Activated CD4-positive, alpha-beta T cell treated with anti-CD3 and anti-CD28 coated beads, Interleukin-2, amount 50 U/mL, for 1 hour (primary cell): ENCODE measurements at places on chromosomes 3 and 15.

DNA sequence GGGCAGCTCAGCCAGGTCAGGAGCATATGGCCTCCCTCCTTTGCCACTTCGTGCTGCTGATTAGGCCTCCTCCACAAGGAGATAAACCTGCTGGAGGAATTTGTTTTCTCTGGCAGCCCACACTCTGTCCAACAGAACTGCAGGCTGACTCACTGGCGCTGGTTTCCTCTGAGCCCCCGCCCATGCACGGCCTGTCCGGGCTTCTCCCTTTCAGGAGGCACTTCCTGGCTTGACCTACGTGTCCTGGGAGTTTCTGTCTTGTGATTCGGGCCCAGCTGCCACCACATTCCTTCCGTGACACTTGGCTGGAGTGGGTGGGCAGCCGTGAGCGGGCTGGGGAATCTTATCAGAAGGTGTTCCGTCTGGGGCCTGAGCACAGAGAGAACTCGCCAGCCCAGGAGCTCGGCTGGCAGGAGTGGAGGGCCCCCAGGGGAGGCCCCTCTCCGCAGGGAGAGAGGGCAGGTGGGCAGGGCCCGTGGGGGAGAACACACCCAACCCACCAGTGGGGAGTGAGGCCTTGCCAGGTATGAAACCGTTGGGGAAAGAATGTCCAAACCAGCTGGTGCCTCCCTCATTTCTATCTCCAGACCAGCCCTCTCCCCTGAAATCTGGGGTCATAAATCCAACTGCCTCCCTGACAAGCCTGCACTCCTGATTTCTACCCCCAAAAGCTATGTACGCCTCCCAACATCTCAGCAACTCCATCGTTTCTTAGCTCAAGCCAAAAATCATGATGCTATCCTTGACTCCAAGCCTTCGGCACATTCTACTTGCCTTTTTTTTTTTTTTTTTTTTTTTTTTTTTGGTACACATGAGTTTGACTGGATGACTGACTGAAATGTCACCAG lies 110.6 kb upstream of the MEF2A start:
- DNase-seq: no peak

DNA sequence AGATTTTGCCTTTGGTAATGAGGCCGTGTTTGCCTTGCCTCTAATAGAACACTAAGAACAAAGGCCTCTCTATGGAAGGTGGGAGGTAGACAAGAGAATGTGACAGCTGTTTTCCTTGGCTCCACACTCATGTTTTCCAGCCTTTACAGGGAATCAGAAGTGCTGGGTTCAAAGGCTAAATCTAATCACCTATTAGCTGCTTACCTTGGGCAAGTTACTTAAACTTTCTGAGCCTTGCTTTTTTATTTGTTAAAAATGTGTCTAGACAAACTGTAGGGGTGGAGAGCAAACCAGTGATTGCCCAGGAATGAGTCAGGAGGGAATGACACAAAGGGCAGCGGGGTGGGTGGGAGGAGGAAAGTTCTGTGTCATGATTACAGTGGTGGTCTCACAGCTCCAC lies 179.0 kb downstream of the P3H2 start:
- DNase-seq: no peak

DNA sequence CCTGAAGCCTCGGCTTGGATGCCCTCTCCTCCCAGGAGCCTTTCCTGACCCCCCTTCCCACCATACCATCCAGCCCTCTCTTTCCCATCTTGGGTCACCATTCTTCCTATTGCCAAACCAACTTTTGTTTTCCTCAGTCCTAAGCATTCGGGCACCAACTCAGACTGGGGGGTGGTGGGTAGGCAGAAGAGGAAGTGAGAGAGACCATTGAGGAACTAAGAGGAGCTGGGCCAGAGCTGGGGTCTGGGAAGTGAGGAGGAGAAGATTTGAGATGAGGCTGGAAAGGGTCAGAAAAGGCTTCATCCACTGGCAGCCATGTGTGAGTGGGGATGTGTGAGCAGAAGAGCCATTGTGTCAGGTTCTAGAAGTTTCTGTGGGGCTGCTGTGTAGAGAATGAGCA lies 37.7 kb downstream of the TKT start:
- DNase-seq: no peak

DNA sequence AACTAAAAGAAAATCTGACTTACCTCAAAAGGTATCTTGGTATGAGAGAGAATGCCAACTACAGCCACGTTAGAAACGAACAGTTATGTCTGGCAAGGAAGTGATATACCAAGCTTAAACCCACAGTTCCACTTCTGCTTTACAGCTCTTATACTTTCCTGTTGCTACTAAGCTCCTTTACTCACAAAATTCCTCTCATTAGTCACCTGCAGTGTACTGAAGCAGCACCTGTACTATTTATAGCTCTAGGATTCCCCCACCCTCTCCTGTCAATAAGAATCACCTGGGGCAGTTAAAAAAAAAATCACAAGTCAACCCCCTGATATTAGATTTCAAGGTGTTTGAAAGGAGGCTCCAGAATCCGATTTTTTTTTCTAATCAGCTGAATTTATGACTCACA lies 2.9 kb upstream of the TMEM266 start:
- no peak for DNase-seq
